ENCODE measurements at places on chromosomes 16 and 17.

GRCh38 chr16:1620391-1620790 is 8.2 kb downstream of the CRAMP1 start:
- DNase-seq = no peak

- no peak for DNase-seq
These were observed 71.0 kb upstream of the EFCAB3 start for GRCh38 chr17:62309396-62309795.

- DNase-seq = no peak
These were observed 83.2 kb downstream of the LITAF start for GRCh38 chr16:11503566-11503965.

GRCh38 chr17:31726980-31727427 is 132.0 kb downstream of the COPRS start:
- no peak for DNase-seq

GRCh38 chr17:82349287-82349701 is 9.8 kb upstream of the TEX19 start:
- DNase-seq = peak; percentile 58

DNA sequence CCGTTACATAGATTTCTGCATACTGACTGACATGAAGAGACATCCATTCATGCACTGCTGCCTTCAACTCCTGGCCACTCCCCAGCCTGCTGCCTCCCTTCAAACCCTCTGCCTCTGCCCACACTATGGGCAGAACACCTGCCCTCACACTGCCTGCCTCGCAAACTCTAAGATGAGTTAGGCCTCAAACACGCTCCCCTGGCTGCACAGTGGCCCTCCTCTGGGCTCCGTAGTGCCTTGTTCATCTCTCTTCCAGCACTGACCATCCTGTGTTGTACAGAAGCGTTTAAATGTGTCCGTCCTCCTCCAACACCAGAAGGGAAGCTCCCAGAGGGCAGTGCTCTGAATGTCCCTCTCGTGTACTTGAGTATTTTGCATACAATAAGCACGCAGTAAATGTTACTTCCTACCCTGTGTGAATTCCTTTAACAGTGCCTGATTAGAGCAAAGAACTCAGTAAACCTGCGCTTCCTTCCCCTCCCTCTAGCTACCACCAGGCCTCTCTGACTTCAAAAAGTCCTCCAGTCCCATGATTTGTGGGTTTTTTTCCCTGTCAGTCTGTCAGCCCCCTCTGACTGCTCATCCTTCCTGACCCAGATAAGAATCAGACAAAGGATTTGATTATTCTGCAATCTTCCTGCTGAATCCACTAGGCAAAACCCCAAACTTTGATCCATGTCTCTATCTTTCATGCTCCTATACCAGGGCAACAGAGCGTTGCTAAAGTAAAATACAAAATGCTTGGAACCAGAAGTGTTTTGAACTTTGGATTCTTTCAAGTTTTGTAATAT is 3.9 kb downstream of the DHX33 start:
- no peak for DNase-seq

DNA sequence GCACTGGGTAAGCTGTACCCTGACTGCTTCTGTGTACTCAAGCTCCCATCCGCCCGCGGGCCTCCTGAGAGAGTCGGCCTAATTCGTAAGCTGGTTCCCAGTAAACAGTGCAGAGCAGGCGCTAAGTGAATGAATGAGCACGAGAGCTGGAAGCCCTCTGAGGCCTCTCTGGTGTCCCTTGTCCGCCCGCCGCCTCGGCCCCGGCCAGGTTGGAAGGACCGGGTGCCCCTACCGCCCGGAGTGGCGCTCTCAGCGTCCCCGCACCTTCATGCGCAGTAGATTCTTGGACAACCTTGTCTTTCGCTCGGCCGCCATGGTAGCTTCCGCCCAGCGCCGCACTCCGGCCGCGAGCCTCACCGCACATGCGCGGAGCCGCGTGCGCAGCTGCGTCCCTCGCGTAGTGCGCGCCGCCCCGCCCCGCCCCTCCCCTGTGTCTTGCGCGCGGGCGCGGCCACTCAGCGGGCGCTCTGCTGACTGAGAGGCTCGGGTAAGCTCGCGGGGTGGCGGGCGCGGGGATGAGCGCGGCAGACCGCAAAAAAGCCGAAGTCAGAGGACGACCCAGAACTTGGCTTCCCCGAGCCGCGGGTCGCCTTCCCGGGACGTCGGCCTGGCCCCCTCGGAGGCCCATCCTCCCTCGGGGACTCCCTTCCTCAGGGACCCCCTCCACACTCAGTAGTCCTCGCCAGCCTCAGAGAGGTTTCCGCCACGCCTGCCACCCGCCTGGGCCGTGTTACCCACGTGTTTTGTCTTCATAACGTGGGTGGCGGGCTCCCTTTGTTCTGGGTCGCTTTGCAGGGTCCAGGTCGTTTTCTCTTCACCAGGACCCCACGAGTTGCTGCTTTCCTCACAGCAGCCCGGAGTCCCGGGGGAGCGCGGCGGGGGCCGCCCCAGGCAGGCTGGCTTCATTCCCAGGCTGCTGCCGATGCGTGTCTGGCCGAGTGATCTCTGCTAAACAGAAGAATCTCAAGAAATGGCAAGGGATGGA is at the start of gene MPHOSPH6:
Gene MPHOSPH6 (minus strand): TSS at position 364 of the 985 bp plus-strand sequence. CDS start 49 bp downstream, at position 315.
- peak; percentile 98 for DNase-seq

- DNase-seq = peak; percentile 68
These were observed 37.1 kb downstream of the YWHAE start for GRCh38 chr17:1362964-1363363.

DNA sequence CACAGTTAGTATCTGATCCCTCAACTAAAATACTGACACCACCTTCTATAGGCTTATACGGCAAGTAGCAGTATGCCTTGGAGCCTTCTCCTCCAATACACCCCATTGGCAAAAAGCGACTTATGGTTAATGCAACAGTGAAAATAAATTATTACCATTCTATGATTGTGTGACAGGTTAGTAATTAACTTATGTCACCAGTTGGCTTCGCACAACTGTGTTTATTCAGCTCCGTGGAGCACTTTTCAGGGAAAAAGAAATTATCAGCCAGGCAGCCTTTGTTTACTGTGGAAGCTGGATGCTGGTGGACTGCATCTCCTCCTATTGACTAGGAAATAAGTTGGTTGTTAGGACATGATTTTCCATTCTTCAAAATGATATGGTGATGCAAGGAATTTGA is 833.8 kb upstream of the RBFOX1 start:
- no peak for DNase-seq

- DNase-seq = no peak
These were observed 214.2 kb upstream of the MON1B start for GRCh38 chr16:76976756-76977155.

DNA sequence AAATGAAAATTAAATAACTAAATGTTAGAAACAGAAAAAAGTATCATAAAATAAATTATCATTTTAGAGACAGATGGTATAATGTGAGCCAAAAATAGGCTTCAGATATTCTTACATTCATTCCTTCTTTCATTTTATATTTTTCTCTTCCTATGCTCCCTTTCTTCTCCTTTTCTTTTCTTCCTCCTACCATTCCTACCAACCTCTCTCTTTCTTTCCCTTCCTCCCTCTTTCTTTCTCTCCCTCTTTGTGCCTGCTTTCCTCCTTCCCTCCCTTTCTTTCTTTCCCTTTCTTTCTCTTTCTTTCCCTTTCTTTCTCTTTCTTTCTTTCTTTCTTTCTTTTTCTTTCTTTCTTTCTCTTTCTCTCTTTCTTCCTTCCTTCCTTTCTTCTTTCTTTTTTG is 275.6 kb upstream of the ELAC2 start:
- no peak for DNase-seq

GRCh38 chr17:41600318-41600717 is 12.2 kb downstream of the KRT16 start:
- no peak for DNase-seq

- DNase-seq = peak; percentile 49
These were observed 2.9 kb downstream of the GUCY2D start for GRCh38 chr17:8005357-8005756.

DNA sequence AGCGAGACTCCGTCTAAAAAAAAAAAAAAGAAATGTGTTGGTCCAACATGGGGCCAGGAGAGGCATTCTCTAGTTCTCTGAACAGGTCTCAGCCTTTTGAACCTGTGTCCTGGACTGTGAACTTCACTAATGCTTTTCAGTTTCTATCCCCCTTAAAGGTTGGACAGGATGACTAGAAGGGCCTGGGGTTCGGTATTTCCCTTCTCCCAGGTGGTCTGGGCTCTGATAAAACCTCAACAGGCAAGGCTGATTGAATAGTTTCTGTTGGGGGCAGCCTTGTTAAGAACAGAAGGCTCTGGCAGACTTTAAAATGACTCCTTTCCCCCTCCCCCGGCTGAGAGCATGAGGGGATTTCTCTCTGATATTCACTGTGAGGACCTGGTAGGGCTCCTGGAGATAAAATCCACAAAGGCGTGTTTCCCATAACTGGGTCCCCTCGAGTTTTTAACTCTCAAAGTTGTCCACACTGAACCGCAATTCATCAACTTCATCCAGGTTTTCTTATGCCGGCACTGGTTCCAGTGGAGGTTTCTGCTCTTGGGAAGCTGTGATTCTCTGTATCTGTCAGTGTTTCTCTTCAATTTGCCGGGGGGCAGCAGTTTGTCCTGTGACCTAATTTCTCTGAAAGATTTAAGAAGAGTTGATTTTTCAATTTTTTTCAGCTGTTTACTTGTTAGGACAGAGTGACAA is 91.3 kb downstream of the METRNL start:
- no peak for DNase-seq

- DNase-seq = no peak
These were observed 29.5 kb upstream of the CFAP20 start for GRCh38 chr16:58158725-58159124.

DNA sequence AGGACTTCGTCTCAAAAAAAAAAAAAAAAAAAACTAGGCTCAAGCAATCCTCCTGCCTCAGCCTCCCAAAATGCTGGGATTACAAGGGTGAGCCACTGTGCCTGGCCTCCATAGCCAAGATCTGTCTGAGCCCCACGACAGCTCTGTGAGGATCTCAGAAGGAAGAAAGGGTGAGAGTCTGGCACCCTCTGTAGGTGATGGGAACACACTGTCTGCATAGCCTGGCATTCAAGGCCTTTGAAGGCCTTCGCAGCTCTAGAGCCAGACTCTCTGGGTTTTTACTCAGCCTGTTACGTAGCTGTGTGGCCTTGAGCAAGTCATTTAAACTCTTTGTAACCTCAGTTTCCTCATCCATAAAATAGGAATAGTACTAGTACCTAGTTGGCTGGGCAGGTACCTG is 6.3 kb upstream of the XPO6 start:
- DNase-seq = peak; percentile 74

GRCh38 chr16:1283296-1283695 is 26.1 kb upstream of the UBE2I start:
- no peak for DNase-seq

GRCh38 chr17:35716897-35717465 is 14.5 kb upstream of the RASL10B start:
- no peak for DNase-seq

- peak; percentile 1 for DNase-seq
These were observed 137.9 kb upstream of the HS3ST4 start for GRCh38 chr16:25553711-25554436.

- peak; percentile 93 for DNase-seq
These were observed 31.0 kb upstream of the ARL4D start for GRCh38 chr17:43367737-43368242.

GRCh38 chr17:20916383-20916782 is 126.4 kb downstream of the USP22 start:
- DNase-seq = no peak

GRCh38 chr17:74815550-74816370 is 39.6 kb upstream of the NAT9 start:
- DNase-seq = peak; percentile 11

GRCh38 chr16:11224096-11224893 is 31.7 kb downstream of the SOCS1 start:
- no peak for DNase-seq

- peak; percentile 62 for DNase-seq
These were observed 122.4 kb upstream of the NUDT7 start for GRCh38 chr16:77599793-77600415.

DNA sequence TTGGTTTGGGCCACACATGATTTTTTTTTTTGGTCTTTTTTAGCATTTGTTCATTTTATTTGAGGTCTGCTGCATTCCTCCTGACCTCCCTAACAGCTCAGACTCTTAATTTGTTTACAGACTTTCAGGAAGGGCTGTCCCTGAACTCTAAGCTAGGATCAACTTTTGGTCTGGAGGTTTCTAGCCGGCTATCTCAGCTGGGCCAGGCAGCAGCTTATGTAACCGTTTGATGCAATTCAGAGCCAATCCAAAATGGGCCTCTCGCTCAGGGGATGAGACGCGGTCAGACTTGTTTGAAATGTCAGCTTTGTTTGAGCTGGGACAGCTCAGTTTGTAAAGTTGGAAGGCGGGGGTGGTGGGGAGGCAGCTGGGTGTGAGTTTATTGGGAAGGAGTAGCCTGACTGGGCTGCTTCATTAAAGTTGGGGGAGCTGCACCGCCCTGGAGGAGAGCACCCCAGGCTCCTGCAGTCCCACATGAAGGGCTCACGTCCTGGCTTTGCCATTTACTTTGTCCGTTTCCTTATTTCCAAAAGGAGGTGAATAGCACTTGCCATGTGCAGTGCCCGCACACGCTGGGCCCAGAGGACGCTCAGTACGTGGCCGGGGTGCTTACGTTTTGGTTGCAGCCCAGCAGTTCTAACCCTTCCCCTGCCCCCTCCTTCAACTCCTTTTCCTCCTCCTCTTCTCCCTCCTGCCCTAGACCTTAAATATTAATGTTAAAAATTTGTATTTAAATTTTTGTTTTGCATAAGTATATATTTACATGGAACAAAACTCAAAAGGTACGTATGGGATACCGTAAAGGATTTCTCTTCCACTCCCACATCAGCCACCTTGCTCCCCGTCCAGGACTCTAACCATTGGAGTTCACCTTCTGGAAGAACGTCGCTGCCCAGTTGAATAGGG is 121.2 kb downstream of the SNX29 start:
- peak; percentile 34 for DNase-seq

- peak; percentile 24 for DNase-seq
These were observed 15.4 kb downstream of the CYBC1 start for GRCh38 chr17:82435103-82435502.

- peak; percentile 76 for DNase-seq
These were observed 4.5 kb downstream of the ARHGAP27 start for GRCh38 chr17:45428050-45428617.

DNA sequence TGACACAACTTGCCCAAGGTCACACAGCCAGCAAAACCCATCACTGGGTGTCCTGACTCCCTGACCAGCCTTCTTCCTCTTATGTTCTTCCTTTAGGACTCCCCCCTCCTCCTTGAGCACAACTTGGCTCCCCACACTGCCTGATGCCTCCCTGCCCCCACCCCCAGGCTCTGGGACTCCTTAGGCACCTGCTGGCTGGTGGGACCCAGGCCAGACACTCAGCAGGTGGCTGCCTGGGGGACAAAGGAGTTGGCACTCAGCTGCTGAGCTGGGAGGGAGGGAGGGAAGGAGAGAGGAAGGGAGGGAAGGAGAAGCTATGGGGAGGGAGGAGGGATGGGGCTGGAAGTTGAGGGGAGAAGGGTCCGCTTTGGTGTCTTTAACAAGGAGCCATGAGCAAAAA is 8.0 kb downstream of the SEZ6 start:
- DNase-seq = no peak
